ENCODE measurements at places on chromosomes 7 and 10.

GRCh38 chr7:100077205-100077604 lies 4.3 kb downstream of the ZNF3 start:
- H3K27me3 ChIP-seq, result no peaks in the 10 kb centered on the region
- H3K27ac ChIP-seq, result no peak overlapping the region
- H3K4me1 ChIP-seq, result peaks cover 32% of the 10 kb centered on the region
- no peak for DNase-seq
- no peak overlapping the region for H3K4me3 ChIP-seq

GRCh38 chr7:10724449-10724848 lies 249.2 kb upstream of the PHF14 start:
- no peak overlapping the region for H3K4me3 ChIP-seq
- H3K4me1 ChIP-seq, result no peaks in the 10 kb centered on the region
- H3K27me3 ChIP-seq, result no peaks in the 10 kb centered on the region
- DNase-seq, result no peak
- no peaks in the 10 kb centered on the region for H3K36me3 ChIP-seq

DNA sequence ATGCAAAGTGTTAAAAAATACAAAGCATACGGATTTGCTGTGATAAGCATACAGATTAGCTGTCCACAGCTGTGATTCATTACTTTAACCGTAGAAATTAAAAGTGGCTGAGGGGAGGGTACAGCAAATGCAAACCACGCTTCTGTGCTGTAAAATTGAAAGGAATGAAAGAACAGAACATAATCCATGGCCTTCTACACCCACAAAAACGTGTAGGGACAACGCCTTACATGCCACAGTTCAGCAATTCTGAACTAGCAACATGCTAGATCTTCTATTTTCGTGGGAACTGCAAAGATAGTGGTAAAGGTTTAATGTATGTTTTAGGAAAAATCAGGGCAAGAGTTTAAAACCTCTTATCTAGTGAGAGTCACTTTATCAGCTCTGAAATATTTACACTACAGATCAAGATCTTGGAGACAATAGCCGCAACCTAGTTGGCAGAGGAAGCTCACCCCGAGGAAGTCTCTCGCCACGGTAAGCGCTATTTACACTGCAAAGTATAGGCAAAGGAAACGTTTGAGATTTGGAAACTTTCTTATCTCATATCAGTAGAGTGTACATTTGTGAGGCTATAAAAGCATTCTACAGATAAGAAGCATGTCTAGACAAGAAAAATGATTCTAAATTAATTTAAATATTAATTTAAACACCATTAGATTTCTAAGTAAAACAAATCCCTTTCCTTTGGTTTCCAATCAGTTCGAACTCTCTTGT lies 193.6 kb downstream of the MLLT10 start:
- no peak overlapping the region for H3K27ac ChIP-seq
- no peak for DNase-seq
- no peaks in the 10 kb centered on the region for H3K36me3 ChIP-seq
- H3K27me3 ChIP-seq, result no peaks in the 10 kb centered on the region
- H3K4me3 ChIP-seq, result no peak overlapping the region
- peaks cover 30% of the 10 kb centered on the region for H3K4me1 ChIP-seq

DNA sequence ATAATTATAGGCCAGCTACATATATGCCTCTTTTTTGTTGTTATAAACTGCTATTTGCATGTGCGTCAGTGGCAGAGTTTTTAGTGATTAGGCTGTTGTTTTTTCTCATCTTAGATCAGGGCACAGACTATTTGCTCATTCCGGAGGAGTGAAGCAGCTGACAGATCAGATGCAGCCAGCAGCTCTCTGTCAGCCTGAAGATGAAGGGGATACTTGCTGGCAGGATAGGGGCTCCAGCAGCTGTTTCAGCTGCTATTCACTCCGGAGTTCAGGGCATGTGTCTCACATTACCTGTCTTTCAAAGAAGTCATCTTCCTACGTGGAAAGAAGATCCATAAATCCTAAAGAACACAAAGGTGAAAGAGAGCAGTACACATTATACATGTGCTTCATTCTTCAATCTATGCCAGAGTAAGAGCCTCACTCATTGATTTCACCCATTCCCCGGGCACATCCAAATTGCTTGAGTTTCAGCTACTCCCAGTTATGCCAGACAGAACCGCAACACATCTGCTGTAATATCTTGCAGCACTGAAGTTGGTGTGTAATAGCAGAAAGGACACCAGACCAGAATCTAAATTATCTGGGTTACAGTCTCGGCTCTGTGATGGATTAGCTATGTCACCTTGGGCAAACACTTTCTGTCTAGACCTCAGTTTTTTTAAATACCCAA lies 182.8 kb upstream of the CHRM2 start:
- H3K4me1 ChIP-seq, result no peaks in the 10 kb centered on the region
- H3K27ac ChIP-seq, result no peak overlapping the region
- DNase-seq, result no peak

DNA sequence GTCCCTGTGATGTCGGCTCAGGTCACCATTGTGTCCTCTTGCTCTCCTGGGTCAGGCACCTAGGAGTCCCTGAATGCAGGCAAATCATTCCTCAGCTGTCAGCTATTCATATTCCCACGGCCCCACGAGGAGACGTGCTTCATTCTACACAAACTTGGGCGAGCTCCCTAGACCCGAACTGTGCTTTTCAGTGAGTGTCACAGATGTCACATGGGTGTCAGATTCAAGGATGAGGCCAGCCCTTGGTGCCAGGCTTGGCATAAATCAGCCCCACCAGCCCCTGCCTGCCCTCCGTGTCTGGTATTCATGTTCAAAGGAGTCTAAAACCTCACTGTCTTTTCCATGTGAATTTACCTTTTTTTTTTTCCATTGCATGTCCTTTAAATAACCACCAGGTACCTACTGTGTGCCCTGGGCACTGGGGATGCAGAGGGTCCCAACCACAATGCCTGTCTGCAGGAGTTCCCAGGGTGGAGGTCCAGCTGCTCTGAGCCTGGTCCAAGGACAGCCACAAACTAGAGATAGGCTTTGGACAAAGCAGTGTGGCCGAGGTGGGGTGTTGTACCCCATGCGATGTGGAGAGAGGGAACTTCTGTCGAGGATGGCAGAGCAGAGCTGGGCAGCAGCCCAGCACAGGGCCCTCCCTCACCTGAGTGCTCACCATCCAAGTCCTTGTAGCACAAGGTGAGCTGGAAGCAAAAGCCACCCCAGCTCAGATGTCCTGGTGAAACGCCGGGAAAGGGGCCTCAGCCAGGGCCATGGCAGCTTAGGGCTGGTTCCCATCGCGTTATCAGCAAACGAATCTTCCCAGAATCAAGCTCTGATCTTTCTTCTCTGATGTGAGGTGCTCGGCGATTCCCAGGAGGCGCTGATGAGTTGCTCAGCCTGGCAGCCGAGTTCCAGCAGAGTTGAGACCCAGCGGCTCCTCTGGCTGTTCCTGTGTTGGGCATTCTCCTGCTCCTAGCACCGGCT lies 611.9 kb downstream of the PTPRN2 start:
- no peaks in the 10 kb centered on the region for H3K36me3 ChIP-seq
- no peaks in the 10 kb centered on the region for H3K4me1 ChIP-seq
- H3K27ac ChIP-seq, result no peak overlapping the region
- no peak overlapping the region for H3K4me3 ChIP-seq
- DNase-seq, result no peak

All from vagina (tissue), 2 donors.